ENCODE measurements at places on chromosomes 16 and 17.

DNA sequence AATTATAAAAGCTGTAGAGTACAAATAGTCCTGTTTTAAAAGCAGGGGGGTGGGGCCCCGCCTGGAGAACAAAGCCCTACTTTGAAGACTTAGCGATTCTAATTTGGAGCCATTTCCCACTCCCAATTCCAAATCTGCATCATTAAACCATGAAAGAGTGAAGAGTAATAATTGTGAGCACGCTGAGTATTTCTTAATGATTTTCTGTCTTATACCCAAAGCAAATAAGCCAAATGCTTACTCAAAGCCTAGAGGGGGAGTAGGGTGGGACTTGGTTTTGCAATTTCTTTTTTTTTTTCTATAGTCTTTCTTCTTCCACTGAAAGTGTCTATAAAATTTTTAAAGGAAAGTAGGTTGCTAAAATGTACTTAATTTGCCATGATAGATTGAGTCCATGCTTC lies 470.1 kb downstream of the TOX3 start:
- no peak overlapping the region for H3K27ac ChIP-seq
- no peaks in the 10 kb centered on the region for H3K27me3 ChIP-seq
- no peaks in the 10 kb centered on the region for H3K36me3 ChIP-seq
- no peak overlapping the region for H3K4me3 ChIP-seq
- no peak for DNase-seq
- H3K4me1 ChIP-seq: no peaks in the 10 kb centered on the region

GRCh38 chr16:49287572-49287971 lies 5.9 kb upstream of the CBLN1 start:
- no peak overlapping the region for H3K27ac ChIP-seq
- DNase-seq: no peak

- no peak for DNase-seq
- H3K4me3 ChIP-seq: no peak overlapping the region
- no peak overlapping the region for H3K27ac ChIP-seq
- no peaks in the 10 kb centered on the region for H3K27me3 ChIP-seq
- no peaks in the 10 kb centered on the region for H3K4me1 ChIP-seq
These were observed 26.3 kb downstream of the CNTNAP1 start for GRCh38 chr17:42708588-42708987.

GRCh38 chr16:16828913-16829398 lies 450.0 kb downstream of the NPIPA7 start:
- no peak overlapping the region for H3K27ac ChIP-seq
- H3K36me3 ChIP-seq: no peaks in the 10 kb centered on the region
- H3K4me1 ChIP-seq: no peaks in the 10 kb centered on the region
- no peak overlapping the region for H3K4me3 ChIP-seq
- no peak for DNase-seq

GRCh38 chr17:62444063-62444462 lies 20.4 kb downstream of the METTL2A start:
- H3K4me1 ChIP-seq: no peaks in the 10 kb centered on the region
- DNase-seq: no peak
- peaks cover 90% of the 10 kb centered on the region for H3K36me3 ChIP-seq

GRCh38 chr16:75483222-75483621 lies 12.0 kb downstream of the CHST6 start:
- H3K4me1 ChIP-seq: no peaks in the 10 kb centered on the region
- no peak overlapping the region for H3K4me3 ChIP-seq
- no peaks in the 10 kb centered on the region for H3K27me3 ChIP-seq
- no peak overlapping the region for H3K27ac ChIP-seq
- no peaks in the 10 kb centered on the region for H3K36me3 ChIP-seq

GRCh38 chr17:60902399-60902798 lies 224.7 kb downstream of the BCAS3 start:
- H3K27ac ChIP-seq: peak overlapping the region; percentile 19
- H3K36me3 ChIP-seq: no peaks in the 10 kb centered on the region
- peak; percentile 18 for DNase-seq
- H3K4me1 ChIP-seq: no peaks in the 10 kb centered on the region
- no peaks in the 10 kb centered on the region for H3K27me3 ChIP-seq

- H3K27me3 ChIP-seq: no peaks in the 10 kb centered on the region
- DNase-seq: no peak
- H3K4me3 ChIP-seq: no peak overlapping the region
These were observed 30.1 kb upstream of the NF1 start for GRCh38 chr17:31064707-31065106.

GRCh38 chr17:2909175-2909845 lies 113.1 kb downstream of the RAP1GAP2 start:
- H3K27ac ChIP-seq: no peak overlapping the region
- no peaks in the 10 kb centered on the region for H3K4me1 ChIP-seq
- DNase-seq: no peak
- no peaks in the 10 kb centered on the region for H3K36me3 ChIP-seq
- H3K27me3 ChIP-seq: peaks cover 3% of the 10 kb centered on the region

DNA sequence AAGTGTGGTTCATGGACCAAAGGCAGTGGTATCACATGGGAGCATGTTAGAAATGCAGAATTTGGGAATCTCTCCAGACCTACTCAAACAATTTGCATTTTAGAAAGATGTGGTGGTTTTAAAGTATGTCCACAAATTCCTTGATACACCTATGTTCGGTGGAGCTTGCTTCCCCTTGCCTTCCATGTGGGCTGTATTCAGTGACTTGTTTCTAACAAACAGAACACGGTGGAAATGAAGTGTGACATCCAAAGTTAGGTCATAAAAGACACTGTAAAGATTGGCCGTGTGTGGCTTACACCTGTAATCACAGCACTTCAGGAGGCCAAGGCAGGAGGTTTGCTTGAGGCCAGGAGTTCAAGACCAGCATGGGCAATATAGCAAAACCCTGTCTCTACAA lies 16.7 kb downstream of the COQ7 start:
- no peak for DNase-seq
- no peak overlapping the region for H3K27ac ChIP-seq
- H3K36me3 ChIP-seq: peaks cover 22% of the 10 kb centered on the region
- peaks cover 18% of the 10 kb centered on the region for H3K4me1 ChIP-seq
